ENCODE measurements at places on chromosomes 5 and 9.

GRCh38 chr5:148145916-148146315 is 22.4 kb upstream of the SPINK14 start:
- no peak for DNase-seq

DNA sequence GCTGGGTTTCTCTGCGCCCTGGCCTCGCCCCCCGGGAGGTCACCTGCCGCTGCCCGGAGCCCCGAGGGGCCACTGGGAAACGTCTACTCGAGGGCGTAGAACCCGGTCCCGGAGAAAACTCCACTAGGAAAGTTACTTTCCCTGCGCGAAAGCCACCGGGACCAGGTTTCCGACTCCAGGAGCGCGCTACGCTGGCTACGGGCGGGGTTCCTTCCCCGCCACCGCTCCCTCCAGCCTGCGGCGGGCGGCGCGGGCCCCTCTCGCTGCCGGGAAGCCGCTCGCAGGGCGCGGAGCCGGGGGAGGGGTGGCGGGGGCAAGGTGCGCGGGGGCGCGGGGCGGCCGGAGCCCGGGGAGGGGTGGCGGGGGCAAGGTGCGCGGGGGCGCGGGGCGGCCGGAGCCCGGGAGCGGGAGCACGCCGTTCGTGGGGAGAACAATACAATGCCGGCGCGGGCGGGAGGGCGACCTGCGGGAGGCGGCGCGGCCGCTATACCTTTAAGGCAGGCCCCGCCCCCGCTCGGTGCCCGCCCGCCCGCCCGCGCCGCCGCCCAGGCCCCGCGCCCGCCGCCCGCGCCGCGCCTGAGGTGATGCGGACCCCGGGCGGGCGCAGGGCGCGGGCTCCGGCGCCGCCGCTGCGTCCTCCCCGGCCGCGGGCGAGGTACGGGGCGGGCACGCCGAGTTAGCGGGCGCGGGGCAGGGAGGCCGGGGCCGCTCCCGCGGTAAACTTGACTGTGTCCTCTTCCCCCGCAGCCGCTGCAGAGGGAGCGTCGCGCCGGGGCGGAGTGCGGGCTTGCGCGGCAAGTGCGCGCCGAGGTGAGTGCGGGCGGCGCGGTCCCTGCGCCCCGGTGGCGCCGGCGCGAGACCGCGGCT is 278.1 kb downstream of the AOPEP start:
- peak; percentile 21 for DNase-seq

DNA sequence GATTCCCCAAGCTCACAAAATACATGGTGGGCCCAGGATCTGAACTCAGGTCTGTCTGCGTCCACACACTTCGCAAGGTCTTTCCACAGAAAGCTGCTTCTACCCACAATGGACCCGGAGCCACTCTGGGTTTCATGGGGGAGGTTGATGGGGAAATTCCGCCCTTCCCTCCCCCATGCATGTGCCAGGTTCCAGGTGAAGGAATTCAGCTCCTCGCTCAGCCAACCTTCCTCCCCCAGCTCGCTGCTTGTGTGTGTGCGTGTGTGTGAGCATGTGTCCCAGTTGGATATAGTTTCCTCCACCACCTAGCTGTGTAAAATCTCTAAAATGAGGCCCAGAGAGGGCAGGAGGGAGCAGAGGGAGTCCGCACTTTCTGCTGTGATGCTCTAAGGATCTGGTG is 1.0 kb downstream of the PTGS1 start:
- DNase-seq = no peak

DNA sequence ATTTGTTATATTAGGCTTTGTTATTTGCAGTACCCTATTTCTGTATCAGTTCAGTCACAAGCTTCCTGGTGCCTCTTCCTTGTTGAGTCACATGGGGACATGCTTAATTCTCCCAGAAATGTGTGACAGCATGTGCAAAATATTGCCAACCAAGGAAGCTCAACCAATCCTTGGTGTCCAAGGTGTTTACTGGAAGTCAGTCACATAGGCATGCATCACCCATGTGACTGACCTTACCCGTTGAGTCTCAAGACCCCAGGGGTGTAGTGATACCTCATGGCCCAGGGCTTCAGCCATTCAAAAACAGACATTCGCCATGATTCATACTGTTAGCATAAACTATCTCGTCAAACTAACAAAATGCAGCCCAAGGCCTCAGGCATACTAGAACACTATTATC is 9.3 kb upstream of the ANKDD1B start:
- DNase-seq = no peak

DNA sequence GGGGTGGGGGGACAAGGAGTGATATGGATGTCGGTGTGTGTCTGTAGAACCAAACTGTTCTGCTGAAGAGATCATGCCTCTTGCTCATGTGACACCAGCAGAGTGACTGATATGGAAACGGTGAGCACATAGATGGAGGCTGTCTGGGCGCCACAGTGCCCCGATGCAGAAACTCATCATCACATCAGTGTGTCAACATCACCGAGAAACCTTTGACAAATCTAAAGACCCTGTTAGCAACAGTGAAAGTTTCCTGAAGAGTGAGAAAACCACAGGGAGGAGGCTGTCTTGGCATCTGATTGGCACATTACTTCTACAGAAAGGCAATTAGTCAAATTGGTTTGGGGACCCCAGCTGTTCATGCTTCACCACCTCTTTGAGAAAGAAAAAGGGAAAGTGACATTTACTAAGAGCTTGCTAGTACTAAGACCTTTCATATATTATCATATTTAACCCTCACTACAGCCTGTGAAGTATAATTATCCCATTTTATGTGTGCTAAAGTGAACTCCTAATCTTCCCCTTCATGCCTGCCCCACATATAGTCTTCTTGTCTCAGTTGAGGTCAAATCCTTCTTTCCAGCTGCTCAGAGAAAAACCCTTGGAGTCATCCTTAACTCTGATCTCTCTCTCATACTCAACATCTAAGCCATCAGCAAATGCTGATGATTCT is 25.6 kb downstream of the CSF2 start:
- DNase-seq = peak; percentile 31

DNA sequence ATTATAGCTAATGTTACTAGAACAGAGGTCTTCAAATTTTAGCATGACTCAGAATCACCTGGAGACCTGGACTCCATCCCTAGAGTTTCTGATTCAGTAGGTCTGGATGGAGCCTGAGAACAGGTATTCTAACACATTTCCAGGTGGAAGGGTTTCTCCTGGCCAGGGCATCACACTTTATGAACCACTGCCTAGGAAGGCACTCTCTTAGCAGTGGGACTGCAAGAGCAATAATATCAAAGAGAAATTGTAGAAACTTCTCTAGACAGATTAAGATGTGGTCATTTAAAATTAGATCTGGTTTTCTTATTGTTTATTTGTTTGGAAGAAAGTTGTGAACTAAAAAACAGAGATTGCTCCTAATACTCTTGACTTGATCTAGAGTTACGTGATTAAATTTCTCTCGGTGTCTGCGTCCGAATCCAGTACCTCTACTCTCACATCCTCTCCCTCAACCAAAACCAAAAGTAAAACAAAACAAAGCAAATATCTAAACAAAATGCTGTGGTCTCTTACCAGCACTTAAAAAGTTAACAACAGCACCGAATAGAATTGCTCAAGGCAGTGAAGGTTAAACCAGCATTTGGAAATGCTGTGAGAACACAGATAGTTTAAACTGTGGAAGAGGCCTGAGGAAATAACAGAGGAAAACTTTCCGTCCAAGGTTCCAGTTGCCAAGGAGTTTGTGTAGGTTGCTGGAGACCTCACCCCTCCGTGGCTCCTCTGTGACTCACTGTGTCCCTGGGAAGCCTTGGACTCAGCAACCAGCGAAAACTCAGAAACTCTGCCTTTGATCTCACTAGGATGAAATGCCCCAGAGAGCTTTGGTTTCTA is 193.4 kb downstream of the ARRDC3 start:
- no peak for DNase-seq

- no peak for DNase-seq
These were observed 211.1 kb upstream of the TLE4 start for GRCh38 chr9:79360387-79361347.

DNA sequence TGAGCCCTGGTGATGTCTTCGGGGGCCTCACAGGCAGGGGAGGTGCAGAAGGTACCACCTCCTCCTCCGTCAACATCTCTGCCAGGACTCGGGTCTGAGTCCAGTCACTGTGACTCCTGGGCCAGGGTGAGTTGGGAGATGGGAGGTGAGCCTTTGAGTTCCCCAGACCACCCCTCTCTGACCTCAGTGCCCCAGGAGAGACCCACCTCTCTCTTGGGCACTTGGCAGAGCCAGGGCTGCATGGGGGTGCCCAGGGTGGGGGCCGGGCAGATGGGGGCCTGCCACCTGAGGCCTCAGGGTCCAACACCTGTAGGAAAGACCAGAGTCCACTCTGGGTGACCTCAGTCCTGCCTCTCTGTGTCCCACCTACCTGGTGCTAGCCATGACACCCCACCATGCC is 6.8 kb downstream of the KIF12 start:
- DNase-seq = no peak

DNA sequence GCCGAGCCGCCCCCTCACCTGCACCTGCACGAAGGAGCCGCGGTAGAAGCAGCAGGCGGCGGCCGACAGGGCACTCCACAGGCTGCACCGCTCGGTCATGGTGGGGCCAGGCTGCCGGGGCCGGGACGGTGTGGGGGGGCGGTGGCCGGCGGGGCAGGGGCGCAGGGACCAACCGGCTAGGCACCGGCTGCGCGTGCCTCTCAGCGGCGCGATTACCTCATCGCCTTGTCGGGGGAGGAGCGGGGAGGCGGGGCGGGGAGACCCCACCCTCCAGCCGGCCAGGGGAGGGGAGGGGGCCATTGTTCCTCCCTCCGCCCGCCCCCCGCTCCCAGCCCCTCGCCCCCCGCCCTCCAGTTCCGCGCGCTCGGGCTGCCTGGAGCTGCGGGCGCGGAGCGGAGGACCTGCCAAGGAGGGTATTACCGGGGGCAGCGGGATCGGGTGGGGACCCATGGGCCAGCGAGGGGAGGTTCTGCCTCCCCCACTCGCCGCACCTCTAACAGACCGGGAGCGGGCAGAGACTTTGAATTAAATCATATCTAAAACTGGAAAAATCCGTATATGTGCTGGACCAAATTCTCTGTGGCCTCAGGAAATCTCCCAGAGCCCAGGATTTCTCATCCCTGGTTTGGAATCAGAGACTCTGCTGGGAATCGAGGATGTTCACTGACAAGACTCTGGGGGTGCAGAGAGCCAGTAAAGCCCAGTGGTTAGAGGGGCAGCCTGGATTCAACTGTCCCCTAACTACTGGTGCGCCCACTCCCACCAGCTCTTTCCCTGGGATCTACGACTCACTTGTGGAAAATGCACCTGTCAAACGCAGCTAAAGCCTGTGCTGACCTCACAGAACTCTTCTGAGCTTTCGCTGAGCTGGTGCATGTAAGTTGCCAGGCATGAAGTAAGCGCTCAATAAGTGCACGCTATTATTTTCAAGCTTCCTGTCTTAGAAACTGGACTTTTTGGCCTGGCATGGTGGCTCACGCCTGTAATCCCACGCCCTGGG is 20.3 kb upstream of the TOR2A start:
- no peak for DNase-seq

- DNase-seq = no peak
These were observed 11.0 kb upstream of the HAPLN1 start for GRCh38 chr5:83731638-83732037.

GRCh38 chr9:124776954-124777648 is at the start of gene OLFML2A:
OLFML2A (plus strand) TSS chr9:124777133; CDS start chr9:124777271, 138 bp downstream.
- peak; percentile 8 for DNase-seq

GRCh38 chr9:14403081-14403480 is 89.1 kb upstream of the NFIB start:
- DNase-seq = no peak

DNA sequence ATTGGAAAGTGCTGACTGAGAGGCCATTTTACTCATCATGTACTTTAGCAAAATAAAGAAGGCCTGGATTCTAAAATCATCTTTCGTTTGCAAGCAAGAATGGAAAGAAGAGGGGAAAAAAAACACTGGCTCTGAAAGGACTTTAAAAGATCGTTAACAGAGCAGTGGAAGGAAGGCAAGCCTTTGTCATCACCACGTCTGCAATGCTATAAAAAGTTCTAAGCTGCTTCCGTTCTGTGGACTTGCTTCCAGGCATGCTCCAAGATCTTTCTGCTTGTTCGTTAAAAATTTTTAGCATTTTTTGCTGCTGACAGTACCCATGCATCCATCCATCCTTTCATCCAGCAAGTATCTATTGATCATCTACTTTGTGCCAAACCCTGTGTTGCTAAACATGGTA is 226.5 kb downstream of the GABBR2 start:
- no peak for DNase-seq

DNA sequence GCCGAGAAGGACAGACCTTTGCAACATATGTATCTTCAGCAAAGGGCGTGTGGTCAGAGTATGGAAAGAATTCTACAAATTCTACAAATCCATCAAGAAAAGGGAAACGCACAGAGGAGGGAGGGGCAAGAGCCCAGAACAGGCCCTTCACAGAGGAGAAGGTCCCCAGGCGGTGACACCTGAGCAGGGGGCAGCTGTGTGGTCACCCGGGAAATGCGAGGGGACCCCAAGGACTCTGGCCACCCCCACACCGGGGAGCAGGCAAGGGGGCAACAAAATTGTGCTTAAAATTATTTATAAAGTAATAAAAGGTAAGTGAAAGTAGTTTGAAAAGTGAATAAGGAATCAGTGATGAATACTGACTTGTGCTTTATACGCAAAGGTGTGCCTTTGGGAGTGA is 17.6 kb downstream of the NACC2 start:
- DNase-seq = no peak

GRCh38 chr5:62977661-62978060 is 399.0 kb downstream of the LRRC70 start:
- DNase-seq = no peak

- no peak for DNase-seq
These were observed 100.8 kb downstream of the HOMER1 start for GRCh38 chr5:79413112-79413511.

- DNase-seq = no peak
These were observed 17.3 kb upstream of the ZNF474 start for GRCh38 chr5:122112063-122112462.

DNA sequence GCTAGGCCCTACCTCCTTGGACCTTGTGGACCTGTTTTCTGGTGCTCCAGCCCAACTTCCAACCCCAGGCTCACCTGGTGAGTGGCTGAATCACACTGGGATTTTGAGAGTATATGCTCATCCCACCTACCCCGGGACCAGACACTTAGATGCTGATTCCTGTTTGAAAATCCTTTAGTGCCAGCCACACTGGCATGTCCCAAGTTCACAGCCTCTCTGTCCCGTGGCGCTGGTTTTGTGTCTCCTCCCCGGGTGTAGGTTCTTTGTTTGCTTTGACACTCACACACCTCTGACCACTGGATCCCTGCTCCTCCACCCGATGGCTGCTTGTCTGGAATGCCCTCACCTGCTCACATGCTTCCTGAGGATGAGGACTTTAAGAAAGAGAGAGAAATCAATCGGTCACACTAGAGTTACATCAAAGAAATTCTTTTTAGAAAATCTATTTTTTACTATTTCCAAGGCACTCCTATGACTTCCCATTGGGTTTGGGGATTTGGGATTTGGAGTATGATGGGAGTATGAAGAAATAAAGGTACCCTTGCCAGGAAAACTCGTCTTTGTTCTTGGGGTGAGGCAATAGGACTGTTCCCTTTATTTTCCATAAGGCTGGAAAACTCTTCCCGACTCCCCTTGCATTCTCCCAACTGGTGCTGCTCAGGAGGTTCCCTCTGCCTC is 7.3 kb upstream of the SLC25A48 start:
- no peak for DNase-seq

- no peak for DNase-seq
These were observed 431.7 kb upstream of the POU5F2 start for GRCh38 chr5:94173100-94173499.
